Esophagus squamous epithelium (tissue), 5 donors: ENCODE measurements at places on chromosomes 12 and 14.

DNA sequence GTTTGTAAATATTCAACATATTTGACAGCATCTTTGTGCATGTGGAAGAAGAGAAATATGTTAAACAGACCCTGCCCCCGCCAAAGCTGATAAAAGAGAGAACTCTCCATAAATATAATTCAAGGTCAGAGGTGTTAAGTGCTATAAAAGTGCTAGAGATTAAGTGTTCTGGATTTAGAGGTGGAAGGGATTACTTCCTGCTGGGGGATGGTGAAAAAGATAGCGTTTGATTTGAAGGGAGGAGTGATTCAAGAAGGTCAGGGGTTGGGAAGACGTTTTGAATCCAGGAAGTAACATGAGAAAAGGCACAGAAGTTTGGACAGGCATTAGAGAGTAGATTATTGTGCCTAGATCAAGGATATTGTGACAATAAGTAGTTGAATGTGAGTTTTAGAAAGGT, 30.2 kb downstream of the RIC8B start:
- DNase-seq: no peak

GRCh38 chr12:71671816-71672215, 7.7 kb downstream of the THAP2 start:
- DNase-seq: no peak

DNA sequence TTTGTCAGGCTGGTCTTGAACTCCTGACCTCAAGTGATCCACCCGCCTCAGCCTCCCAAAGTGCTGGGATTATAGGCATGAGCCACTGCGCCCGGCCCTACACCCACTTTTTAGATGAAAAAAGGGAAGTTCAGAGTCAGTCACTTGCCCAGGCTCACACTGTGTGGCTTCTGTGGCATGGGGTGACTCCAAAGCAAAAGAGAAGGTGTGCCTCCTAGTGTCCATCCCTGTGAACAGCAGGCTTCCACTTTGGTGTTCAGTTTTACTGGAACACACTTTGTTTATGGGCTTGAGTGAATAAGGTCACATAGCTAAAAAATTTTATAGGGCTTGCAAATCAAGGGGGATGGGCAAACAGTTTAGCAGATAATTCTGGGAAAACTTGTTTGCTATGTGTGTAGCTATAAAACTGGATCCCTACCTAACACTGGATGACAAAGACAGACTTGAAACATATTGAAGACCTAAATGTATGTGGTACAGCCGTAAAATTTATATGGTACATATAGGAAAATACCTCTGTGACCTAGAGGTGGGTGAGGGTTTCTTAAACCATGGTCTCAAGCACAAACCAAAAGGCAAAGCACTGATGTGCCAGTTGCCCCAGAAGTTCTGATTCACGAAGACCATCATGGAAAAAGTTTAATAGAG, 54.9 kb downstream of the EID3 start:
- DNase-seq: no peak

DNA sequence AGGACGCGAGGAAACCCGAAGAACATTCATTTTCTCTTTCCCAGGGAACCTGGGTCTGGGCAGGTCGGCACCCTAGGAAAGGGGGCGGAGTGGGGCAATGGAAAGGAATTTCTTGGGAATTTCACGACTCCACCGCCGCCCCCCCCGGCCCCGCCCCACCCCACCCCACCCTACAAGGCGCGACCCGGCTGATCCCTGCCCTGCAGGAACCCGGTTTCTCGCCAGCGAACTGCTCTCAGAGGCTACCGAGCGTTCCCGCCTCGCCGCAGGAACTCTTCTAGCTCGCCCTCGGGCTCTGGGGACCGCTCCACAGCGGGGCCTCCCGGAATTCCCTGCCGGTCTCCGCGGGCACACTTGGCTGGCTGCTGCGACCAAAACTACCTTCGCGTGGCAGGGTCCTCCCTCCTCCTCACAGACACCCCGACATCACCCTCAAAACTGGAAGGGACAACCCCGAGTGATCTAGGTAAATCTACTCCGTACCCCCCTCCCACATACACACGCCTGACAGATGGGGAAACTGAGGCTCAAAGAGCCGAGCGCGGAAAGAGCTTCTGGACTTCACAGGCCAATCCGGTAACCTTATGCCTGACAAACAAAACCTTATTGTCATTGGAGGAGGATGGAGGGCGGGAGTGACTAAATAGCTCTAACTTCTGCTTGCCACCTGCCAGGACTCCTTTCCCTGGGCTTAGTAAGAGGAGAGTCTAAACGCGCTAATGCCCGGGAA, 785 bp upstream of the ACTN1 start:
- no peak for DNase-seq

GRCh38 chr12:90729736-90730135, 225.2 kb downstream of the CCER1 start:
- DNase-seq: no peak

DNA sequence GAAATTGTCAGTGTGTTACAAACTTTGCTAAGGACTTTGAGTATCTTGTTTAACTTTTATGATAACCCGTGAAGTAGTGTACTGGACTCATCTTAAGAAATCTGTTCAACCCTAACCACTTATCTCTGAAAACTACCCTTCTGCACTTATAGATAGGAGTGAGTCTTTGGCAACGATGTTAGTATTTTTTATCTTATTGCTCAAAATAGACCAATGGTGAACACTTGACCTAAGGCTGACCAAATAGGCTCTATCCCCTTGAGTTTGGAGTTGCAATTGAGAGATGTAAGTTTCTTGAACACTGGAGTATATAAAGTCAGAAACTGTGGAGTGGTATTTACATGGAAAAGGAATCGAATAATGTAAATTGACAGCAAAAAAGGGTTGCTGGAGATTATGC, 786.1 kb downstream of the TMTC2 start:
- DNase-seq: no peak

GRCh38 chr12:119446459-119446858, 111.9 kb downstream of the CCDC60 start:
- DNase-seq: no peak

- DNase-seq: no peak
Measured at GRCh38 chr12:94731733-94732360, 81.5 kb upstream of the TMCC3 start.

DNA sequence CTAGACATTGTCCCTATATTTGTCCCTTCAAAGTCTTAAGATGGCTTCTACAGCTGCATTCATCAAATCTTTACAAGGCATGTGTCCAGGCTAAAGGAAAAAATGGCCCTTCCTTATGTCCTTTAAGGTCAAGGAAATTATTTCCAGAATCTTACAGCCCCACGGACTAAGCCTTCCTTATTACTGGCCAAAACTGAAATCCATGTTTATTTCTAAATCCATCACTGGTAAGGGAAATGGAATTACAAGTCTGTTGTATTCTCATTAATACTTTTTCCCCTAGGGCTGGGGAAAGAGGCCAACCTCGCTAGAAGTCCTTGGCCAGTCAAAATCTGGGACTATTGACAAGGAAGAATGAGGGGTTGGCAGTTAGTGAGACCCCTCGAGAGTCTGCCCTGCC, 252.5 kb downstream of the TMEM132C start:
- DNase-seq: no peak

DNA sequence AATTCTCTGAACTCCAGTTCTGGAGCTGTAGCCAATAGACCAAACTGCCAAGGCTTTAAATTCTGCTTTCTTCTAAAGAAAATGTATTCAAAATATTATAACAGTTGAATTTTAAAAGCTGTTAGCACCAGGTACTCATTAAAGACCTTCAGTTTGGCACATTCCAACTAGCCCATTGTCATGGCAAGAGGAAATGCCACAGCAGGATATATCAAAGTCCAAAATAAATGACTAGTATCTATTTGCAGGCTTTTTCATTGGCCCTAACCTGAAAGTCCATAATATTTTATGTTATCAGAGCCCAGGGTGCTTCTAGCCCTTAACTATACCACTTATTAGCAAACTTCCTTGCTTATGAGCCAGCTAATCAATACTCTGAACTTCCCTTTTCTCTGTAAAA, 3.1 kb upstream of the RIC8B start:
- DNase-seq: no peak

GRCh38 chr14:42804141-42804540, 1197.5 kb downstream of the LRFN5 start:
- DNase-seq: no peak

- DNase-seq: no peak
Measured at GRCh38 chr12:15728118-15728598, 61.0 kb downstream of the EPS8 start.

DNA sequence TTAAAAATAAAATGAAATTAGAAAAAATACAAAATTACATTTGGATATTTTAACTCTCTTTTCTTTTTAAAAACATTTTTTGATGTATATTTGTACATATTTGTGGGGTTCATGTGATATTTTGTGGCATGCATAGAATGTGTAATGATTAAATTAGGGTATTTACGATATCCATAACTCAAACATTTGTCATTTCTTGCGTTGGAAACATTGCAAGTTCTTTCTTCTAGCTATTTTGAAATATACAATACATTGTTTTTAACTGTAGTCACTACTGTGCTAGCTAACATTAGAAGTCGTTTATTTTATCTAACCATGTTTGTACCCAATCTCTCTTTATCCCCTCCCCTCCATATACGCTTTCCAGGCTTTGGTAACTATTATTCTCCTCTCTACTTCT, 13.9 kb upstream of the EIF2S3B start:
- no peak for DNase-seq

DNA sequence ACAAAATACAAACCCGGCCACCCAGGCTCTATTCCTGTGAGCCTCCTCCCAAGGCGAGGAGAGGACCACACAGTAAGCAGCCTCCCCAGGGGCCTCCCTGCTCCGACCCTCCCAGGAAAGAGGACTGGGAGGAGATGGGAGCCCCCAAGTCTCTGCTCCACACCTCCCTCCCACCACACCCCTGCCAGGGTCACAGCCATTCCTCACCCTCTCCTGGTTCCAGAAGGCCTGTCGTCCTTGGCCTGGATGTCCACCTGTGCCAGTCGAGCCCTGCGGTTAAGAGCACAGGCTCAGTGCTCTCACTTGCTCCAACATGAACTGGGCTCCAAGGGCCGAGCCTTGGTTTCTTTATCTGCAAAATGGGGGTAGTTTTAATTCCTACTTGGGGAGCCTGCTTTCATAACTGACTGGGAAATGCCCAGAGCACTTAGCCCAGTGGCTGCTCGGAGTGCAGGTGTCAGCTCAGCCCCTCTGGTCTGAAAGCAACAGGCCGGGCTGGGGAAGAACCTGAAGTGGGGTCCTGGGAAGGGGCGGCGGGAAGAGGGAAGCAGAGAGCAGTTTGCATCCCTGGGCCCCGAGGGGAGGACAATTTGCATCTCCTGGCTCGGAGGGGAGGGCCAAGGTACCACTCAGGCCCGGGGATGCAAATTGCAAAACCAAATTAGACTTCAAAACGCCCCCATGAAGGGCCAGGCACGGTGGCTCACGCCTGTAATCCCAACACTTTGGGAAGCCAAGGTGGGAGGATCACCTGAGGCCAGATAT, 23.6 kb downstream of the TCHP start:
- DNase-seq: no peak

GRCh38 chr12:57993030-57993429, 51.7 kb downstream of the ATP23 start:
- no peak for DNase-seq

DNA sequence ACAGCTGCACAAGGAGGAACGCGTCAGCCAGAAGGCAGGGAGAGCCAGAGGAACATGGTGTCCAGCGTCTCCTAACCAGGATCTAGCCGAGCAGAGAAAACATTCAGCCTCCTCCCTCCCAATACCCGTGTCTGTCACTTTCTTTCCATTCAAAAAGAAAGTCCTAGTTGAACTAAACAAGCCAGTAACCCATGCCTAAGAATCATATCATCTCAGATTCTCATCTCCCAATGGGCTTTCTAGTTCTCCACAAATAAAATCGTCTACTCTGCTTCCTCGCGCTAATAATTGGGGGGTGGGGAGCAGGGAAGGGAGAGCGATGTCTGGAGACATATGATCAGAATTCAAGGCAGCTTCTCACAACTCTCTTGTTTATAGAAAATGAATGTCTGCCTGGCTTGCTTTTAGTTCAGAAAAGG, 7.4 kb downstream of the NKX2-1 start:
- DNase-seq: no peak

DNA sequence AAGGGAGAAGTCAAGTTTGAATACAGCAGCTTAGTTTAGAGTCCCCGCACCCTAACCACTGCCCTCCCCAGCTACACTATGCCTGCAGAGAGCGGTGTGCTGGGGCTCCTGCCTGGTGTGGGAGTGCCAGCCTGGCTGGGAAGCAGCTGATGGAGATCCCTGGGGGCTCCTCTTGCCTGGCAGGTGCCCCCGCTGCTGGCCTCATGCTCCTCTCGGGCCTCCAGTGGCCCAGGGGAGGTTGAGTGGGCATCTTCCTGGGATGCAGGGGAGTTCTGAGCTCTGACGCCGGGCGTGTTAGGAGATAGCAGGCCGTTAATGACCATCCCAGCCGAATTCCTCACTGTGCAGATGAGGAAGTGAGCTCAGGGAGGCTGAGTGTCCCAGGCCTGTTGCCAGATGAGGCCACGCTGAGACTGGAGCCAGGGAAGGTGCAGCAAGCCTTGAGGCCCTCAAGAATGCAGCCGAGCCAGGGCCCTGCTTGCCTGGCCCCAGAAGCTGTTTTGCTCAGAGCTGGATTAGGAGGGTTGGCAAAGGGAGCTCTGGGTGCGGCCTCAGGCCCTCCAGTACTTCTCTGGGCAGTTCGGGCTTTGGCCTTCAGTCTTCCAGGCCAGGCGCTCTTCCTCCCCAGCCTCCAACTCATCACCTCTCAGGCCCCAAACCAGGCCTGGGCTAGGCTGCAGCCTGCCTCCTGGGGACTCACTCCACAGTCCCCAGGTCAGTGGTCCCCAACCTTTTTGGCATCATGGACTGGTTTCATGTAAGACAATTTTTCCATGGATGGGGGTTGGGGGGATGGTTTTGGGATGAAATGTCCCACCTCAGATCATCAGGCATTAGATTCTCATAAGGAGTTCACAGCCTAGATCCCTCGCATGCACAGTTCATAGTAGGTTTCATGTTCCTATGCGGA, 6.6 kb upstream of the CYP46A1 start:
- DNase-seq: no peak

DNA sequence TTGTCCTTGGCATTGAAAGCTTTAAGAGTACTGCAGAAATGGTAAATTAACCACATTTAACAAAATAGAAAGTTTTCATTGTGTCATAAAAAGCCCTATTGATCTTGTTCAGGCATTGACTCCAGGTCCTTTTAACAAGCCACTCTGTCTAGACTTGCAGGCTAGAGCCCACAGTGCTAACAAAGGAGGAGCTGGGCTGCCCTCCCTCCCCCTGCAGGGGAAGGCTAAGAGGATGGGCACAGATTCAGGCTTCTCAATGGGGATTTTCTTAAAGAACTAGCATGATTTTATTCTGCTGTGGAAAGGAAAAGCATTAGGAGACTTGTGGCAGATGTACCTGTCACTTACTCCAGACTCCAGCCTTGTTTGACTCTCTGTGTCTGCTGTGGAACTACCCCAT, 463.6 kb downstream of the NRXN3 start:
- DNase-seq: no peak

GRCh38 chr14:102304611-102305506, at the start of gene MOK:
MOK (minus strand) TSS chr14:102305164; CDS start chr14:102304968, 196 bp downstream.
- DNase-seq: peak; percentile 34

DNA sequence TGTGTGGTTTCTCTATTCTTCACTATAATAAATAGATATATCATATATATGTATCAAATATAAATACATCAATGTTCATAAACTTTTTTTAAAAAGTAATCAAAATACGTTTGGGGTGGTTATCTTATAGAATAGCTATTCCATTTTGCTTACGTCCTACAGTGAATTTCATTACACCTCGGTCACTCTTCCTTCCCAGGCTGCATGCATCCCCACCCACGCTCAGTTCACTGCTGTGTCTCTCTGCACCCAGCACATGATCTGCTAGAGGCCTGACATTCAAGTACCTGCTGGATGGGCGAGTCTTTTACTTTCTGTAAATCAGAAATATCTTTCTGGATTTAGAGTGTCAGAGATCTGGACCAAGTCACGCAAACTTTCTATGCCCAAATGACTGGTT, 3.6 kb downstream of the STX2 start:
- no peak for DNase-seq
